ENCODE measurements at places on chromosomes 3 and 15.

DNA sequence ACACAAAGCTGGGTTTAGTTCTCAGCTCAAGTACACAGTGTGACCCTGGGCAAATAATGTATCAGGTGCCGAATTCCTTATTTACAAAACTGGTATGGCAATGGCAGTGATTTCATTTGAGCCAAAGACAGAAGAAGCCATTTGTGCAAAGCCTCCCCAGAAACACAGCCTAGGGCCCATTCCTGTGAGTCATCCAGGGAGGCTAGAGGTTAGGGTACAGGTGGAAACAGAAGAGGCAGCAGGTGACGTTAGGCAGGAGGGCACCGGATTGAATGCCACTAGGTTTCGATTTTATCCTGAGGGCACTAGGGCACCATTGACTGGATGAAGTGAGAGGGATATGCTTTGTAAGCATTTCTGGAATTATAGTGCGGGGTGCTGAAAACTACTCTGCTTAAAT lies 766.9 kb upstream of the NR2F2 start:
- no peak for DNase-seq

DNA sequence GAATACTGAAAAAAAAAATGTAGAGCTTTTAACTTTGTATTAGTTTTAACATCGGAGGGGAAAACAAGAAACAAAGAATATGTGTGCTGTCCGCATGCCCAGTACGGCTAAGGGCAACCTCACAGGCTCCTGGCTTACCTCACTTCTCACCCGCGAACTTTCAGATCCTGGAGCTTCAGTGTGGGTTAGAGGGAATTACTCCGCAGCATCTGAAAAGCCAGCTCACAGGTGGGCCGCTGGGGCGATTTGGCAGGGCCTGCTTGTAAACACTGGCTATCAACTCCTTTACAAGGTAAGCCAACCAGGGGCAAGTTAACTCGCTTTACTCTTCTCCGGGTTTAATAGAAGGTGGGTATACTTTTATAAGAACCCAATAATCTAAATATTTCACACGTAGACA lies 152.7 kb upstream of the ICE2 start:
- DNase-seq, result no peak

DNA sequence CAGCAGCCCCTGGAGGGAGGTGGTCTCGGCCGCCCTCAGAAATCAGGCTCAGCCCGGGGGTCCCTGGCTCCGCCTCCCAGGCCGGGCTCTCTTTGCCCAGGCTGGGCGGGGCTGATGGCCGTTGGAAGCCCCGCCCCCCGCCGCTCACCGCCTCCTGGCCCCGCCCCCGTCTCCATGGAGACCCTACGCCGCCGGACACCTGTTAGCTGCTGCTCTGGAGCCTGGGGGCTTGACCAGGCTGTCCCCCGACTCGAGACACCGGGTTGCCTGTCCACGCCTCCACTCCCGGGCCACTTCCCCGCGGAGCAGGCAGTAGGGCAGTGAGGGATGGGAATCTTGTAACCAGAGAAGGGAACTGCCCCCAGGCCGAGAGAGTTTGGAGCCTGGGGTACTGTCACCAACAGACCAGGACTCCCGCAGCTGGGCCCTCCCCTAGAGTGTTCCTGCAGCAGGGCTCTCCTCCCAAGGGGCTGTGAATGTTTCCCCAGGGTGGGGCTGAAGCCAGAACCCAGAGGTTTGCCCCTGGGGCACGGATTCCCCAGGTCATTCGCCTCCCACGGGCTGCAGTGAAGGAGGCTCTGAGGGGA lies 27.8 kb upstream of the RPL32 start:
- peak; percentile 60 for DNase-seq

DNA sequence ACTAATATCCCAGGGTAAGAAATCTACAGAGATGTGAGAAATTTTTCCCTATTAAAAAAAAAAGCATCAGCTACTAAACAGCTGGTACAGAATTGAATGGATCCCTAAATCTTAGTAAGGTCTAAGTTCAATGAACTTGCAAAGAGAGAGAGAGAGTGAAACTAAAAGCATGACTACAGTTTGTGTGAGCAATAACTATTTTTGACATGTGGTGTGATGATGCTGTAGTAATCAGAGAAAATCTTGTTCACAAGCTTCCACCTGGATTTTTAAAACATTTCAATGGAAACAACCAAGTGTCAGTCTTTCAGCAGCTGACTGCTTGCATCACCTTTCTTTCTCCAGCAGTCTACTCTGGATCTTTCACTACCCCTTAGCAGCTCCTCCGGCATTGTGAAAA lies 45.2 kb upstream of the ABI3BP start:
- no peak for DNase-seq

Measured in ovary (tissue), 10 donors.